ENCODE measurements at places on chromosomes 11 and 22. TPM values are rescaled to one million over a fixed set of nuclear protein-coding genes. Genes with fewer than 3 reads are reported as not detected.
A peak's percentile ranks its signal among the peaks of the same experiment; 100 is the strongest.

- no peak for DNase-seq
Observed at GRCh38 chr11:22787551-22788162, 41.9 kb downstream of the SVIP start.

- peak; percentile 90 for DNase-seq
Observed at GRCh38 chr11:10455637-10456487, 798 bp downstream of the AMPD3 start.

Gene ACR
- not detected for total RNA-seq

GRCh38 chr22:36761553-36762240 is 14.2 kb downstream of the IFT27 start:
- peak; percentile 58 for DNase-seq

DNA sequence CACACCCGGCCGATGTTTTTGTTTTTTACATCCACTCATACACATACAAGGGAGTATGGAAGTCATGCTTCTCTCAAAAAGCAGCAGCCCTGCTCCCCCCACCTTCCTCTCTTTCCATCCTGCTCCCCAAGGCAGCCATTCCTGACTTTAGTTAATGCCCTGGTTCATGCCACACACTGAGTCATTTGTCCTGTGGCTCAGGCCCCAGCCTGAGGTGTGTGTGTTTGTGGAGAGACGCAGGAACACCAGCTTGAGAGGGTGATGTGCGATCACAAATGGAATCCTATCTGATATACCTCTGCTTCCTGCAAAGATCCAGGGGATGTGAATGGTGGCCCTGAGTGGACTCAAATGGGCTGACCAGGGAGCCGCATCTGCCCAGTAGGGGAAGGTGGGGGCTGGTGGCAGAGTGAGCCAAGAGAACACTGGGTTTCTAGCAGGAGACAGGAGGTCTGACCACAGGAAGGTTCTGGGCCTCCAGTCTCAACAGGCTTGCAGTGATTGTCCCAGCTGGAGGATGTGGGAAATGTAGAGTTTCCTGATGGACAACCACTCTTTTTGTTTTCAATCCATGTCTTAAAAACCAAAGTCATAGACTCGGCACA is 86.7 kb downstream of the OSBP2 start:
- no peak for DNase-seq

- DNase-seq = no peak
Observed at GRCh38 chr22:22230438-22230837, 14.1 kb upstream of the VPREB1 start.

DNA sequence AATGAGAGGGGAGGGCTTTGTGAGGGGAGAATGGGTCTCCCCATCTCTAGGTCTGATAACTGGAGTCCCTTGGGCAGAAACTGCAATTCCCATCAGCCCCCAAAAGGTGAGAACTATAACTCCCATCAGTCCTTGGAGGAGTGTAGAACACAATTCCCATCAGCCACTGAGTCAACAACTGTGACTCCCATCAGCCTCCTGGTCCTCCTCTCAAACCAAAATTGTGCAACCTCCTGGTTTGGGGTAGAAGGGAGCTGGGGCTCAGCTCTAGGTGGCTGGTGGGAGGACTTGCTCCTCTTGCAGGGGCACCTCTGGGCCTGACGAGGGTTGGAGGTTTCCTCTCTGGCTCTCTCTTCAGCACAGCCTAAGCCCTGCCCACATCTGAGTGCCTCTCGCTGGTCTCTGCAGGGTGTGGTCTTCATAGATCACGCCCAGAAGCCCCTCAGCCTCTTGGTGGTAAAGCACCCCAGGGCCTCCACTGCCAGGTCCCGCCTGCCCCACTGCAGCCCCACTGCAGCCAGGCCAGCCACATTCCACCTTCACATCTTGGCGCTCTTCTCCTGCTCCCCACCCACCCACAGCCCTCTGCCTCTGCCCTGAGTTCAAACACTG is 18.5 kb downstream of the SLC22A12 start:
- no peak for DNase-seq

- no peak for DNase-seq
Observed at GRCh38 chr11:19738124-19738523, 25.5 kb downstream of the NAV2 start.

DNA sequence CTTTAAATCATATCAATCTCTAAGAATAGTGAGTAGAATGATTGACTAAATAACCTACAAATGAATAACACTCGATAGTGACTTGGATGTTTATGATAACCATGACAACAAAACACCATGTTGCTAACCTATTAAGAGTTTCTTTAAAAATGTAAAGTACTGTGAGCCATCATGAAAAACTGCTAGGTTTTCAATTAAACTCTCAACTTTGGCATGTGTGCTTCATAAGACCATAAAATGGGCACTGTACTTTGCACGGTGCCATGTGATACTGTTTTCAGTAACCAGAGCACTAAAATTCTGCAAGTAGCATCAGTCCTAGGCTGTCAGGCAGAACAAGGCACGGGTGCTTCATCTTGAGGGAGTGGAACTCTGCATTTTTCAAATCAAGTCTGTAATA is 96.2 kb upstream of the TRIM77 start:
- DNase-seq = no peak

GRCh38 chr11:122440811-122441665 is 214.5 kb upstream of the UBASH3B start:
- DNase-seq = no peak

GRCh38 chr11:115580927-115581680 is 76.9 kb upstream of the CADM1 start:
- no peak for DNase-seq

GRCh38 chr22:22981670-22982571 is 88.4 kb upstream of the GNAZ start:
- no peak for DNase-seq

DNA sequence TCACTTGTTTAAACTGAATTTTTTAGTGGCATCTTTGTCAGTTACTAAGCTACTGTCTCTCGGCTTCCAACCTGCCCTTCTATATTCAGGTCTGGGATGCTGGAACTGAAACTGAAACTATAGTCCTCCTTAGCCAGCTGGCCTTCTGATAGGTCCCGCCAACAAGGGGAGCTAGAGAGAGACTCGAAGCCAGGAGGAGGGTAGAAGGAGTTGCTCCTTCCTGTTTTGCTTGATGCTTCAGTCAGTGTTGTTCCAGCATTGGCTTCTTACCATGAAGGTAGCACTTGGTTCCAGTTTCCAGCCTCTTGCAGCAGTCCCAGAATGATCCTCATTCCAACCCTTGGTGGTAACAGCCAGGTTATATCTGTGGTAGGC is 32.9 kb upstream of the HORMAD2 start:
- no peak for DNase-seq

- no peak for DNase-seq
Observed at GRCh38 chr11:111696556-111696955, 69.6 kb downstream of the PPP2R1B start.

DNA sequence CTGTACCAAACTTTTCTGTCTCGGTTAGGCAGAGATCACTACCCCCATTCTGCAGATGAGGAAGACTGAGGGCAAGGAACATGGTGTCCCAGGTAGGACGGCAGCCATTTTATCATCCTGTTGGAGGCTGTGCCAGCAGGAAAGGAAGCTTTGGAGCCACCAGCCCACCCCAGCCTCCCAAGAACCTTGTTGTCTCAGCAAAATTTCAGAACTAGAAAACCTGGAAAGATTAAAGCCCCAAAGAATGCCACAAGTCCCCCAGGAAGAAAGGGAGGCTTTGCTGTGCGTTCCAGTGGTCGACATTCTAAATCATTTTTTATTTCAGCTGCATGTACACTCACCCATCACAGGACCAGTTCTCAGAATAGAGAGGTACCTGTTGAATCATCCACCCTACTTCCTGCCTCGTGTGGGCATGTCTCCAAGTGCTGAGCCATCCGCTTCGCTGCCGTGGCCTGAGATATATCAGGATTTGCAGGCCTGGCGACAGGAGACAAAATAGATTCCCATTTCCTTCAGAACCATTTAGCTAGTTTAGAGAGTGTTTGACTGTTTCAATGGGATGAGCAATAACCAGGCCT is 13.0 kb upstream of the EIF3D start:
- no peak for DNase-seq

GRCh38 chr22:26330971-26331625 is 98.0 kb upstream of the ASPHD2 start:
- DNase-seq = no peak

Gene TMEM191C
- 8.3 TPM for total RNA-seq

DNA sequence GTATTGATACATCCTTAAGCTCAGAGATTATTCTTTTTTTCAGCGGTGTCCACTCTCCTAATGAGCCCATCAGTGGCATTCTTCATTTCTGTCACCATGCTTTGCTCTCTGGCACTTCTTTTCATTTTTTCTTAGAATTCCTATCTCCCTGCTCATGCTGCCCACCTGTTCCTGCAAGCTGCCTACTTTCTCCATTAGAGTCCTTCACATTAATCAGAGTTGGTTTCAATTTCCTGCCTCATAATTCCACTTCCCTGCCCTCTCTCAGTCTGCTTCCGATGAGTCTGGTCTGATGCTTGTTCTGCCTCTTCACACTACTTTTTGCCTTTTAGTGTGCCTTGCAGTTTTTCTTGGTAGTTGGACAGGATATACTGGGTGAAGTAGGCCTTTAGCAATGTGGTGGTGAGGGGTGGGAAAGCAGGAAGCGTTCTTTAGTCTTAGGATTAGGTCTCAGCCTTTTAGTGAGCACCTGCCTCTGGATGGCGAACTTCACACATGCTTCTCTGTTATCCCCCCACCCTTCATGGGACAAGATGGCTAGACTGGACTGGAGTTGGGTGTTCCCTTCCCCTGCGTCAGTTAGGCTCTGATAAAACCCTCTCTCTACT is 53.6 kb downstream of the CECR2 start:
- no peak for DNase-seq

Gene PGR
- total RNA-seq = 34.4 TPM

DNA sequence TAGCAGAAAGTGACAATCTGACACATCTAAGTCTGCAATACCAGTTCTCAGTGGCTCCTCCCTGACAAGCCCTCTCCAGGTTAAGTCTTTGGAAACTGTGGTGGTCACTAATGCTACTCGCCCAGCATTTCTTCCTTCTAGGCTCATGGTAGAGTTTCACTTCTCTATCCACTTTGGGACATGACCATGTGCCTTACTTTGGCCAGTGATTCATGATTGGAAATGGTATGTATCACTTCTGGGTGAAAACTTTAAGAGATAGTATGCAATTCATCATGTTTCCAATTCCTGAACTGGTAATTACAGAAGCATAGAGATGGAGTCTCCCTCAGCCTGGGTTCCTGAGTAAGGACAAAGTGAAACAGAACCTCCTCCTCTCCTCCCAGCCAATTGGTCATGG is 151.5 kb upstream of the LMO1 start:
- no peak for DNase-seq

DNA sequence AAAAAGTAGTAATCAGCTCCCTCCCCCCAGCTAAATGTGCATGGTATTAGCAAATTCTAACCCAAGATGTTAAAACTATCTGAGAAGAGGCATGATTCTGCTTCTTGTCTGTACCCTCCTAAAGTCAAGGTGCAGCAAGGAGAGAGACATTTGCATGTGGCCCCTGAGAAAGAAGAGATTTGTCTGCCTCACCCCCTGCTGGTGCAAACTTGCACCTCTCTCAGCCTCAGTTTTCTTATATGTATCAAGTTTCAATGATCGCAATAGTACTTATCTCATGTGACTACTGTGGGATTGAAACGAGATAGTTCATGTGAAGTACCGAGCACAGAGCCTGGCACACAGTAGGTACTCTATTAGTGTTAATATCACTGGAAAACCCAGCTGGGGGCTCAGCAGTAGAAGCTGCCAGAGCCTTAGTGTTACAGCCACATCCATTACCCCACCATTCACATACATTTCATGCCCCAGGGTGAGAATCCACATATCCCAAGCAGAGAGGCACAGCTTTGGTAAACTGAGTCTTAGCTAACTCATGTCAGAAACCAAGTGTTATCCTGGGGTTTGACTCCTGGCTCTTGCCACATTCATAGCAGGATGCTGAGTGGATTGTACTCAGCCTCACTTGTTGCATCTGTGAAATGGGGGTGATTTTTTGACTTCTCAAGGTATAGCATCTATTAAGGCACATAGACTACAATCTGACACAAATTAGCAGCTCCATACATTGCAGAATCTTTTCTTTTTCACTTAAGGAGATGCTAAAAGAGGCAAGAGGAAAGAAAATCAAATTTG is 24.9 kb downstream of the CD44 start:
- DNase-seq = no peak

Gene MLC1
- total RNA-seq = 29.2 TPM

DNA sequence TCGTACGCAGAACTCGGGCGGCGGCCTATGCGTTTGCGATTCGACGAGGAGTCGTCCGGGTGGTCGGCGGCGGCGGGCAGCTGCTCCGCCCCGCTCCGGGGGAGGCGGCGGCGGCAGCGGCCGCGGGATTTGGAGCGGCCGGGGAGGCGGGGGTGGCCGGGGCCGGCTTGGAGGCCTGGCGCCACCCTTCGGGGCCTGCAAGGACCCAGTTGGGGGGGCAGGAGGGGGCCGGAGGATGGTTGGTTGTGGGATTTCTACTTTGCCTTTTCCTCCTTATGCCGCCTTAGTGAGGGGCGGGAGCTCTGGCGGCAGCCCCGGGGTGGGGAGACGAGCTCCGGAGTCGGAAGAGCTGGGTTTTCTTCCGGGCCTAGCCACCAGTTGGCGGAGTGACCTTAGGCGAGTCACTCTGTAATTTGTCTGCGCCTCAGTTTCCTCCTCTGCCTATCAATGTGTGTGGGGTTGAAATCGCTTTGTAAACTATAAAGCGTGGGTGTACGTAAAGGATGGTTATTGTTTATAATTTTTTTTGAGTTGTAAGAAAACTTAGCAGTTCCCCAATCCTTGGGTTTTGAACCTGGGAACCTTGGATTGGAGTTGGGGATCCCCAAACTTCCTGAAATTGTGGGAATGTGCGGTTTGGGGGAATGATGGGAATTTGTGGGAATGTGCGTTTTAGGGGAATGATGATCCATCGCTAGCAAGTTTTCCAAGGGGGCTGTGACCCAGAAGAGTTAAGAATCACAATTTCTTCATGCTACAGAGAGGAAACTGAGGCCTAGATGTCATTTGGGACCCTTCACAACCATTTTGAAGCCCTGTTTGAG is 679 bp downstream of the TUG1 start:
- DNase-seq = no peak

Gene PRODH
- 17.4 TPM for total RNA-seq

Gene OTOG
- not detected for total RNA-seq

DNA sequence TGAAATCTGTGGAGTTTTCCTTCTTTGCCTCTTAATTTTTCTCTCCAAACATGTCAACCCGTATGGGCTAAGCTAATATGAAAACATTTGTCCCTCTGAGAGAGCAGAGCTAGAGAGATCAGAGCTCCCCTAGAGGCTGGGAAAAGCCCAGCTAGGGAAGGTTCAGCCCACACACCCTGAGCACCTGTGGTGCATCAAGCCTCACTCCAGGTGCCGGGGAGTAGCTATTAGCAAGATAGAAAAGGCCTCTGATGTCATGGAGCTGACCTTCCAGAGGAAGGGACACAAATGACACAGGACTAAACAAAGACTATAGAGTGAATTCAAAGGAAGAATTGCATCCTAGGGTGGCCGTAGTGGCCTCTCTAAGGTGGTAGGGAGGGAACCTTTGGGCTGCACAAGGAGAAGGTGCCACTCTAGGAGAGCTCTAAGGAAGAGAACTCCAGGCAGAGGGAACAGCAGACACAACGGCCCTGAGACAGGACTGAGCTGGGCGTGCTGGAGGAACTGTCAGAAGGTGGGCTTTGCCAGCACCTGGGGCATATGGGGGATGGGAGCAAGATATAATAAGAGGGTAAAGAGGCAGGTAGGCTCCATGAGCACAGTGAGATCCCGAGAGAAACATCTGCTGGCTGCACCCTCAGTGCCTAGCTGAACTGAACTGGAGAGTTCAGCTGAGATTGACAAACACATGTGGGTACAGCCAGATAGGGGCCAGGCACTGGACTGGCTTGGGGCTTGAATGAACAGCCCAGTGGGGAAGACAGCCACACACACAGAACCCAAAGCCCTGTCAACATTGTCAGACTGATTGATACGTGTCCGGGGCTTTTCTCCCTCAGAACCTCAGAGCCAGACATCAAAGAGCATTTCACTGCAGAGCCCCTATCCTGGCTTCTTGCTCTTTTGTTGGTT is 65.5 kb upstream of the DRD2 start:
- peak; percentile 77 for DNase-seq

All from vagina (tissue), 2 donors.